HS-27A (cell line): ENCODE measurements at places on chromosomes 5 and 9.

GRCh38 chr9:113603048-113603375 is 139.5 kb downstream of the RGS3 start:
- no peak for DNase-seq

GRCh38 chr5:146754621-146755020 is 123.9 kb downstream of the PPP2R2B start:
- DNase-seq: no peak

- DNase-seq: no peak
Measured at GRCh38 chr9:20373263-20373662, 249.0 kb downstream of the MLLT3 start.

DNA sequence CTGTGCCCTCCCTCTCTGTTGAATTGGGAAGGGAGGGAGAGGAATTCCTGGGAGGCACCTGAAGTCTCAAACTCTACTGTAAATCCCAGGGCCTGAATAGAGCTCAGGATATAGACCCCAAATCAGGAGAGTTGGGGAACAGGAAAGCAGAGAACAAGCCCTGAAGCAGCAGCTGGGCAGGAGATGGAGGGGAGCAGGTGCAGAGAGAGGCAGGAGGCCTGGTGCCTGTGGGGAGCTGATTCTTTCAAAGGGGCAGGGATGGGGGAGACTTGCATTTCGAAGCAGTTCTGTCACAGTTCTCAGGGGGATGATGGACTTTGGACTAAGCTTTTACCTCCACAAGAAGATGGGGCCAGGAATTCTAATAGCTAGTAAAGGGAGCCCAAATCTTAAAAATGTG is 50.2 kb downstream of the NIM1K start:
- DNase-seq: no peak

DNA sequence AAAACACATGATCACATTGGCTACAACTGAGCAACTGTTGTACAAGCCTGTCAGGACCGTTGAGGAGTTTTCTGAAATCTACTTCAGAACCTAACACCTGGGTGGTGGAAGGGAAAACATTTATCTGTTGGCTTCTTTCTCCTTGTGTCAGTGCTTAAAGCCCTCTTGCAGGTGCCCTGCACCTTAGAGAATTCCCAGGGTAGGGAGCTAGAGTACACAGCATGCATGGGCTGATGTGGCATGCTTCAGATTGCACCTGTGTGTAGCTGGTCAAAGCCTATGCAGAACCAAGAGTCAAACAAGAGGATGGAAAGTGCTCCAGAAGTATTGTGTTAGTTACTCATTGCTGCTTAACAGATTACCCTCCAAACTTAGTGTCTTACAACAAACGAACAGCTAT is 33.6 kb upstream of the ZBED3 start:
- DNase-seq: no peak

DNA sequence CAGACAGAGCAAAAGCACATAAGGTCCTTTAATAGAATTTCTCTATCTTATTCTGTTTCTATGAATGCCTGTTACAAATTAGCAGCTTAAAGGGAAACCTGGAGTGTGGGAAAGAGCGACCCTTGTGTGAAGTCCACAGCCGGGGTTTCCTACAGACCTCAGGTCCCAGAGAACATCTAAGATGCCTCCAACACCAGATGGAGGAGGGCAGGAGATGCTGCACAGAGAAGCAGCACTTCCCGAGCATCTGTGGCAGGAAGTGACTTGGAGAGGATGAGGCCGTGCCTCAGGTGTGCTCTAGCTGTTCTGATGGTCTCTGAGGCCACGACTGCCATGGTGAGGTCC is 26.8 kb downstream of the IRF1 start:
- DNase-seq: no peak

DNA sequence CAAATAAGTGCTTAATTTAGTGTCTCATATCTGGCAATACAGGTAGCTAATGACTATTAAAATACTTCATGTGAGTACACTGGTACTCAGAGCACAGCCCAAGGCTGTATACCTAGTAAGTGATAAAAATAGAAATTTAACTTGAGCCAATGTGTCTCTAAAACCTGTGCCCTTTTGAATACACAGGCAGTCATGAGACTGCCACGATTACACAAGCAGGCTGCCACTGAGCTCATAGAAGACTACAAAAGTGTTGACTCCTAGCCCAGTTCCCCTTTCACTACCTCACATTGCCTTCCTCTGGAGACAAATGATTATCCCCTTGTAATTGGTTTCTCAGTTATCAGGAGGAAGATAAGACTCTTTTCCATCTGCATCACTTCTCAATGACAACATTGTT is 66.3 kb upstream of the PAPPA start:
- DNase-seq: no peak
